Heart right ventricle (tissue), 16 donors: ENCODE measurements at places on chromosomes 11 and 22. TPM values are rescaled to one million over a fixed set of nuclear protein-coding genes. Genes with fewer than 3 reads are reported as not detected.

Gene MMP11
- 12.9 TPM for total RNA-seq

Gene OR51E2
- total RNA-seq: not detected

Gene RAB39A
- total RNA-seq: 0.24 TPM

DNA sequence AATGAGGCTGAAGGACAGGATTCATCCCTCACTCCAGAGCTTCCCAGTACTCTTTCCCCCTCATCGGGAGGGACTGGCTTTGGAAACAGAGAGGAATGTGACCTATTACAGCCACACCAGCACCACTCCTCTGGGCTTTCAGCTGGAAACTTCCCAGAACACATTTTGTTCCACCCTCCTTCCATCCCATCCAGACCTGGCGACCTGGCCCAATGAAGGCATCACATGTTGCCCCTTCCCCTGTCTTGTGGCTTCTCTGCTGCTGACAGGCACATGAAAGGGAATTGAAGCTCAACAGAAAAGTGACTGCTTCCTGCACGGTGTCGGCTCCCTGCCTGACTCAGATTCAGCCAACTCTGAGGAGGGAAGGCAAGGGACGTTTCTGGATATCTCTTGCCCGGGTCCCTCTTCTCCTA is 19.1 kb downstream of the IRAG1 start:
- no peak for DNase-seq

- DNase-seq: no peak
These were observed 16.6 kb downstream of the SLC43A3 start for GRCh38 chr11:57410287-57410686.

DNA sequence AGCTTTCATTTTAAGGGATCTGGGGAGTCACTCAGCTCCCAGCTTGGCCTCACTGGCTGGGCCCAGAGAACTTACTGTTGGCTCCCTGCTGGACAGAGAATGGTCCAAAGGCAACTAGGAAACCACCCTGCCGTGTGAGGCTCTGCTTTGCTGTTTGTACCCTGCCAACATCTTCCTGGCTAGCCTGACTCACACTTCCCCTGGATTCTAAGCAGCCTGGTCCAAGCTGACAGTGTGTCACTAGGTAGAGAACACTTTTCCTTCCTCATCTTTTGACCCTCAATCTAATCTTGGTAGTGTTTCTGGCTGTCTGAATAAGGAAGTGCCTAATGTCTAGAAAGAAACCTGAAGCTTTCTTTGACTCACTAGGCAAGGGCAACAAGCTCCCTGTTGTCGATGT is 76.7 kb downstream of the FAR1 start:
- no peak for DNase-seq

Gene ACTN3
- total RNA-seq: not detected

- DNase-seq: no peak
These were observed 28.1 kb downstream of the BRD1 start for GRCh38 chr22:49799431-49800075.

Gene VSIG10L2
- not detected for total RNA-seq

Gene MMP7
- not detected for total RNA-seq

Gene TCN2
- total RNA-seq: 12.3 TPM

Gene MUC6
- total RNA-seq: not detected

Gene HORMAD2
- not detected for total RNA-seq

Gene CADM1
- 41.7 TPM for total RNA-seq

DNA sequence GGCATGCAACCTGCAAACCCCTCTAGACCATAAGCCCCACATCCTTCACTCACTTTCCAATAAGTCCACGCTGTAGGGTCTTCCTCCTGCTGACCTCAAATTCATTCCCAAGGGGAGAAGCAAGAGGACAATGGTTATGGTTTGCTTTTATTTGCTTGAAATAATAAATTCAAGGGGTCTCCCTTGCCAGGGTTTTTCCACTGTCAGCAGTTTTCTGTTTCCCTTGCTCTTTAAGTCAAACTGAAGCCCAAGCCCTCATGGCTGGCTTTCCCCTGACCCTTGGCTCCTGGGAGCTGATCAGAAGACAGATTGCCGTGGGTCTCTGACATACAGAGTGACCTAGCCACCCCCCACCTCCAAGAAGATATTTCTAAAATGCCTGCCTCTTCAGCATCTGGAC is 3.9 kb downstream of the SLC1A2 start:
- DNase-seq: no peak

- no peak for DNase-seq
These were observed 58.9 kb downstream of the CDKN1C start for GRCh38 chr11:2826679-2827056.

- DNase-seq: no peak
These were observed 205.5 kb downstream of the DSCAML1 start for GRCh38 chr11:117591316-117592039.

Gene FZD4
- 22.8 TPM for total RNA-seq

DNA sequence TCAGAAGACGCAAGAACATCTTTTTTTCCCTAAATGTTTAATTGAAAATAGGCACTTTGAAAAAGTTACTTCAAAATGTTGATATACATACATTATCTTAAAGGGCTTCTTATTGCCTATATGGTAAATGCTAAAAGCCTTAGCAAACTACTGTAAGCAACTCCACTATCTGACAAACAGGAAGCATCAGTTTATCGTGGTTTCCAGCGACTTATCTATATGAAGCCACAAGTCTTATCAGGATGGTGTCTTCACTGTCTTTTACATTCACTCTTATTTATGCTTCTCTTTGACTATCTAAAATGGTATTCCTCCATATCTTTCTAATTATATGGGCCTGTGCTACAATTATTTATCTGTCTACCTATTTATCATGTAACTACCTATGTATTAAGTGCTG is 2091.9 kb downstream of the LRRC4C start:
- no peak for DNase-seq

Gene BTBD18
- total RNA-seq: not detected
